ENCODE measurements at places on chromosomes 4 and X. TPM values are rescaled to one million over a fixed set of nuclear protein-coding genes. Genes with fewer than 3 reads are reported as not detected.

MAGEB4 gene
- not detected for total RNA-seq

FMR1NB gene
- total RNA-seq = not detected

GAB1 gene
- total RNA-seq = 6.9 TPM

RASSF6 gene
- total RNA-seq = 0.02 TPM

CLDN24 gene
- not detected for total RNA-seq

GRID2 gene
- 0.10 TPM for total RNA-seq

SLC38A5 gene
- not detected for total RNA-seq

MXD4 gene
- 19.2 TPM for total RNA-seq

SCML2 gene
- total RNA-seq = 4.0 TPM

MAGEB18 gene
- total RNA-seq = not detected

GSX2 gene
- total RNA-seq = not detected

AKAP14 gene
- not detected for total RNA-seq

TIMP1 gene
- 355 TPM for total RNA-seq

CORIN gene
- 0.05 TPM for total RNA-seq

XAGE1A gene
- total RNA-seq = not detected

ENPEP gene
- 0.15 TPM for total RNA-seq

MAGEB1 gene
- total RNA-seq = not detected

PRDM8 gene
- total RNA-seq = 10.6 TPM

SPIN2A gene
- total RNA-seq = not detected

DCAF8L1 gene
- not detected for total RNA-seq

NPY1R gene
- not detected for total RNA-seq

PLXNA3 gene
- 4.3 TPM for total RNA-seq

FGG gene
- not detected for total RNA-seq

SPANXB1 gene
- total RNA-seq = 87.1 TPM

SLIT2 gene
- 8.1 TPM for total RNA-seq

GPR119 gene
- not detected for total RNA-seq

F8A2 gene
- not detected for total RNA-seq

DNAAF6 gene
- not detected for total RNA-seq

CT83 gene
- total RNA-seq = not detected

FGD1 gene
- total RNA-seq = 5.6 TPM

TBX22 gene
- total RNA-seq = not detected

LIMCH1 gene
- total RNA-seq = 72.8 TPM

AR gene
- total RNA-seq = 4.2 TPM

CNGA1 gene
- total RNA-seq = not detected

LDB2 gene
- 33.5 TPM for total RNA-seq

PAK3 gene
- total RNA-seq = 0.59 TPM

ART3 gene
- total RNA-seq = not detected

SORBS2 gene
- total RNA-seq = 0.52 TPM

CSN1S1 gene
- not detected for total RNA-seq

TEX13D gene
- total RNA-seq = not detected

SLC10A4 gene
- total RNA-seq = 1.2 TPM

AFF2 gene
- 0.07 TPM for total RNA-seq

SLC9B1 gene
- total RNA-seq = not detected

TAF7L gene
- not detected for total RNA-seq

GPR82 gene
- total RNA-seq = not detected

KCNE5 gene
- total RNA-seq = 0.86 TPM

RBM47 gene
- 11.2 TPM for total RNA-seq

MAGEA10 gene
- total RNA-seq = 3.9 TPM

SAGE1 gene
- not detected for total RNA-seq

RENBP gene
- not detected for total RNA-seq

USP46 gene
- total RNA-seq = 11.4 TPM

CYBB gene
- total RNA-seq = not detected

ODAM gene
- total RNA-seq = not detected

HHIP gene
- 2.8 TPM for total RNA-seq

RAB39B gene
- total RNA-seq = 0.17 TPM

ELF4 gene
- 39.9 TPM for total RNA-seq

ADGRG4 gene
- 0.02 TPM for total RNA-seq

TLR1 gene
- 5.5 TPM for total RNA-seq

RAB28 gene
- 28.5 TPM for total RNA-seq
